ENCODE measurements at places on chromosomes 12 and 14.

DNA sequence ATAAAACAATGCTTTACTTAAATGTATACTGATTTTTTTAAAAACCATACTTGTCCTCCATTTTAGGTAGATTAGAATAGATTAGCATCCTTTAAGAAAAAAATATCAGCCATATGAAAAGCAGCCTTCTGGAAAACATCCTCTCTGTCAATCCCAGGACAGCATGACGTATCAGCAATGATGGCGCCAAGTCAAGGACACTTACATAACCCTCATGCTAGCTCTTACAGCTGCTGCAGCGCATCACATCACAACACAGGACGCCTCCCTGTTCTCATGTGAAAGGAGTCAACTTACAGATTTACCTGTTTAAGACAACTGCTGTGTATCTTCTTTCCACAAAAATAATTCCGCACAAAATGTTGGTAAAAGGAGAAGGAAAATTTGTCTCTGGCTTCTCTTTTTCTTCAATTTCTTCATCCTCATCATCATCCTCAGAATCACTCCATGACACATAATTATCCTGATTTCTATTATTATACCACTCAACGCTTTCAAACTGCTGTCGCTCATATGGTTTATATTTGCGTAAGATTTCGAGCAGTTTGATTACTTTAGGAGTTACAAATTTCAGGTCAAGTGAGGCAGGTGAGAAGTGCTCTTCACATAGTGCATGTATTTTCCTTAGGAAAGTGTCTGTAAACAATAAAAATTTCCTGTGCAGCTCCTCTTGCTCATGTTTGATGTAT lies 33.3 kb downstream of the DICER1 start:
- DNase-seq, result no peak

DNA sequence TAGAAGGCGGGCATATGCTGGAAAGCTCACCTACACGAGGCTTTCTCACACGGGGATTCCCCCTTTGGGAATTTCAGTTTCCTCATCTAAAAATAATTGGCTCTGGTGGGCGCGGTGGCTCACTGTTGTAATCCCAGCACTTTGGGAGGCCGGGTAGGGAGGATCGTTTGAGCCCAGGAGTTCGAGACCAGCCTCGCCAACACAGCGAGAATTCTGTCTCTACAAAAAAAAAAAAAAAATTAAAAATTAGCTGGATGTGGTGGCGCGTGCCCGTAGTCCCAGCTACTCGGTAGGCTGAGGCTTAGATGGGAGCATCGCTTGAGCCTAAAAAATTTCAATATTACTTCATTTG lies 400 bp upstream of the NDUFA12 start:
- no peak for DNase-seq

DNA sequence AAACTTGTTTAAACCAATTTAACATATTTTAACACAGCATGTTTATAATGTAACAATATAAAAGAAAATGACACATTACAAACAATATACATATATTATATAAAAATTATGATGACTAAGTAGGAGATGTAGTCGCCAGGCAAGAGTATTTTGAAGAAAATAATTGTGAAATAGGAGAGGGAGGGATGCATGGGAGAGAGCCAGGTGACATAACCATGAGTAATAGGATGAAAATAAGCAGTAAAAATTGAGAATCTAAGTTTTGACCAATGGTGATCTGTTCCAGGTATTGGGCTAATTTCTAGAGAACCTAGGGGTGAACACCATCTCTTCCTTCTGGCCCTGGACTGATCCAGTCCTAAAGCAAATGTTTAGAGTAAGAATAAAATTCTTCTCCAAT lies 315.2 kb upstream of the G2E3 start:
- no peak for DNase-seq

- no peak for DNase-seq
Observed at GRCh38 chr12:130254461-130255276, 83.0 kb upstream of the PIWIL1 start.

DNA sequence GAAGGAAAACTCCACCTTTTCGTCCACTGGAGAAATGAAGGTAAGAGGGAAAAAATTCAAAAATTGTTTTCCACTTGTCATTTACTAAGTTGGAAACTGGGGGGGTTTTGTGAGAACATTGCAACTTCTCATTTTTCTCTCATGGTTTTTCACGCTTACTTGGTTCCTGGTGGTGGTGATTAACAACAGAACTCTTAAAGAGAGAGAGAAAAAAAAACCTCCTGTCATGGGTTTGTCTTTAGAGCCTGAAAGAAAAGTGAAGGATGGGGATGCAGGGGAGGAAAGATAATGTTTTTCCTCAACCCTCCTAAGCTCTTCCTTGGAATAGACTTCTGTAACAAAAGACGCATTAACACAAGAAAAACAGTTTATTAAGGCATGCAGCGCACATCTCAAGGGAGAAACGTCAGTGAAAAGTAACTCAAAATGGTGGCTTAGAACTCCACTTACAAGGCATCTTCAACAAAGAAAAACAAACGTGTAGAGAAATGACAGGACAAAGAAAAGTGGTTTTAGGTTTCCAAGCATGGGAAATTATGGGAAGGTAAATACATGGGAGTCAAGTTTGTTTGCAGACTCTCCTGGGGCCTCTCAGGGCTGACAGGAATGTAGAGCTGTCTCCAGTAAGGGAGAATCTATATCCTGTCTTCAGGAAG lies 81.9 kb upstream of the ATF7IP start:
- no peak for DNase-seq

- peak; percentile 90 for DNase-seq
Observed at GRCh38 chr12:4107436-4107878, 166.1 kb upstream of the CCND2 start.

DNA sequence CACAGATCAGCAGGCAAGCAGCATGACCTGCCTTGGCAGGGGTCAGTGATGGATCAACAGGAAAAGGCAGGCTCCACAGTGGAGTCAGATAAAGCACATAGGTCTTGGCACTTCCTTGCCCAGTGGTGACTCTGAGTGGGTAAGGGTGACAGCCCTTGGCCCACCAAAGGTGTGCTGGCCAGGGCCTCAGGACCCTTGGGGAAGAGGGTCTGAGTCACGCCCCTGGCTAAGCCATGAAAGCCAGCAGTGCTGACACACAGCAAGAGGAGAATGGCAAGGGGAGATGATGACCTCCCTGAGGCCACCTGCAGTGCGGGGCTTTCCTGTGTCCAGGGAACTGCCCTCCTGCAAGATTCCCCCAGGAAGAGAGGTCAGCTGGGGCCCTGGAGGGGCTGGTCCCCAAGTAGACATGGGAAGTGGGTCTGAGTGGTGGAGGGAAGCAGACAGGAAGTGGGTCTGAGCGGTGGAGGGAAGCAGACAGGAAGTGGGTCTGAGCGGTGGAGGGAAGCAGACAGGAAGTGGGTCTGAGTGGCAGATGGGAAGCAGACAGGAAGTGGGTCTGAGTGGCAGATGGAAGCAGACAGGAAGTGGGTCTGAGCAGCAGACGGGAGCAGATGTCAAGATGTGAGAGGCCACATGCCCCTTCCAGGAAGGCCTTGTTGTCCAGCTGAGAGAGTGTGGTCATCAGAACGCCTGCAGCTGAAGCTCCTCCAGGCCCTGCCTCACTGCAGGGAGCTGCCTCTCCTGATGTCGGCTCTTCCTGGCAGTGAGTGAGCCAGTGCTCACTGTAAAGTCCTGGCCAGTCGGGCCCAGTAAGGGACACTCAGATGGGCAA lies 34.8 kb downstream of the DIO3 start:
- DNase-seq, result peak; percentile 33

GRCh38 chr14:39229601-39230110 lies 4.1 kb upstream of the MIA2 start:
- DNase-seq, result peak; percentile 7

DNA sequence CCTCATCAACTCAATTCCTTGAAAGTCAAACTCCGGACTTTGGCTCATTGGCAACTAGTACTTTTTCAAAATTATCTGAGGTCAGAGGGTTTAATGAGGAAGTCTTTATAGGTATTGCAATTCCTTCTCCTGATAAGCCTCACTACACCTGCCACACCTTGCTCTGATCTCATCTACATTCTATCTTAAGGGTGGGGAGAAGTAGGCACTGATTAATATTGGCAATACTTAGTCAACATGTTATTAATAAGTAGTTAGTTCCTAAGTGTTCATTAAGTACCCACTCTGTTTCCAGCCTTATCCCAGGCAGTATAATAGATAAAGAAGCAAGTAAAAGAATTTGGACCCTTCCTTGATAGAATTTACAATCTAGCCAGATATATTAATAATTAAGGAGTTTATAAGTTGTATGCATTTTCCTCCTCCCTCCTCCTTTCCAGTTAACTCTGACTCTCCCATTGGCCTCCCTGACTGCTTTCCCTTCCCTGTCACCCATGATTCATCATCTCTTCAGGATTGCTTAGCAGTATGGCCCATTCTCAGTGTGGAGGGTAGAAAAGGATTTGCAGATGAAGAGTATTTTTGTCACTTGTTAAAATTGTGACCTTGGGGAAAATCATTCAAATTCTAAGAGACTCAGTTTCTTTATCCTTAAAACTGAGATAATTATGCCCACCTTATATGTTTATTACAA lies 231.0 kb upstream of the ATP2B1 start:
- no peak for DNase-seq

DNA sequence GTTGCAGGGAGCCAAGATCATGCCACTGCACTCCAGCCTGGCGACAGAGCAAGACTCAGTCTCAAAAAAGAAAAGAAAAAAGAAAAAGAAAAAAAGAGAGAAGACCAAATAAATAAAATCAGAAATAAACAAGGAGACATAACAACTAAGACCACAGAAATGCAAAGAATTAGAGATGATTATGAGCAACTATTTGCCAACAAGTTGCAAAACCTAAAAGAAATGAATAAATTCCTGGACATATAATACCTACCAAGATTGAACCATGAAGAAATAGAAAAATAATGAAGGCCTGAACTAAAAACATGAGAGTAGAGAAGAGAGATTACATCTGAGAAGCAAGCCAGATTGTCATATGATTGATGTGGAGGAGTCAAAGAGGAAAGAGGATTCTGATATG lies 17.6 kb upstream of the EPS8 start:
- no peak for DNase-seq

- no peak for DNase-seq
Observed at GRCh38 chr14:98959958-98960616, 311.9 kb downstream of the BCL11B start.

DNA sequence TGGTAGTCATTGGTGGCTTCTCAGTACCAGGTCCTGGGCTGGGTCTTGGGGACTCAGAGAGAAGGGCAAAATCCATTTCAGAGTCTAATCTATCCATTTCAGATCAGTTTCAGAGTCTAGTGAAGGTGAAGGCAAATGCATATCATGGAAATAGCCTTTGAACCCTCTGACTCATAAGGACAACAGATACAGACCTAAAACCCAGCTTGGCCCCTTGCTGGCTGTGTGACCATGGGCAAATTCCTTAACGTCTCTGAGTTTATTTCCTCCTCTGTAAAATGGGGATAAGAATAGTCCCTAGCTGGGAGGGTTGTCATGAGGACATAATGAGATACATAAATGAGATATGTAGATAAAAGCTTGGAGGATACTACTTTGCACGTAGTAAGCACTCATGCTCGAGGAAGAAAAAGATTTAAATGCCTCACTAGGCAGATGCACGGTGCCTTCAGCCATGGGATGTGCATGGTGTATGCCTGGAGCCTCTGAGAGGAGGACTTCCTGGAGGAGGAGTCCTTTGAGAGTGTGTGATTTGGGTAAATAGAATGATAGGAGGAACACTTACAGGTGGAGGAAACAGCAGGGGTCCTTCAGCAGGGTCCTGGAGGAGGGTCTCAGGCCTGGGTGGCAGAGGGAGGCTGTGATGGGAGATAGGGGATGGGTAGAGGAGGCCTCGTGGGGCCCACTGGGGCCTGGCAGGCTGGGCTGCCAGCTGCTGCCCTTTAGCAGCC lies 8.0 kb downstream of the DTX1 start:
- no peak for DNase-seq

GRCh38 chr14:23861666-23862065 lies 91.9 kb upstream of the DHRS4 start:
- no peak for DNase-seq

GRCh38 chr14:29773990-29774389 lies 153.7 kb downstream of the PRKD1 start:
- DNase-seq, result no peak

All from CD4-positive, alpha-beta T cell treated with Interleukin-12 subunit alpha and Interleukin-12 subunit beta, for 1 hour (primary cell).